KG1 (cell line): ENCODE measurements at places on chromosomes 16 and 17.

DNA sequence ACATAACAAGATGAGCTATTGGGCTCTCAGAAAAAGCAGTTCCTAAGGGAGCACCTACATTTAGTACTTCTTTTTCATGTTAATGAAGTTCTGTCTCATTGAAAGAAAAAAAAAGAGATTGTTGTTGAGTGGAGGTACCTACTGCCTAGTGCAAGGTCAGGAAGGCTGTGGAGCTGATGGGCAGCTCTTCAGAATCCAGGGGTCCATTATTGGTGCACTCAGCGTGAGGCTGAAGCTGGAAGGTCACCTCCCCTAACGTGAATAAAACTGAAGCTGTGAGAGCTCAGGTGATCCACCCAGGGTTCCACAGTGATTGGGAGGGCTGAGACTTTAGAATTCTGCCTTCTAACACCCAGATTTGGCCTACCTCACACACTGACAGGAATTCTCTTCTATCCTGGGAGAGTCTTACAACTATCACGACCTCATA, 153.9 kb upstream of the TBX2 start:
- DNase-seq: no peak

GRCh38 chr17:53475002-53475401, 347.7 kb upstream of the KIF2B start:
- no peak for DNase-seq

GRCh38 chr17:77254951-77255825, 114.4 kb downstream of the SEC14L1 start:
- DNase-seq: no peak

DNA sequence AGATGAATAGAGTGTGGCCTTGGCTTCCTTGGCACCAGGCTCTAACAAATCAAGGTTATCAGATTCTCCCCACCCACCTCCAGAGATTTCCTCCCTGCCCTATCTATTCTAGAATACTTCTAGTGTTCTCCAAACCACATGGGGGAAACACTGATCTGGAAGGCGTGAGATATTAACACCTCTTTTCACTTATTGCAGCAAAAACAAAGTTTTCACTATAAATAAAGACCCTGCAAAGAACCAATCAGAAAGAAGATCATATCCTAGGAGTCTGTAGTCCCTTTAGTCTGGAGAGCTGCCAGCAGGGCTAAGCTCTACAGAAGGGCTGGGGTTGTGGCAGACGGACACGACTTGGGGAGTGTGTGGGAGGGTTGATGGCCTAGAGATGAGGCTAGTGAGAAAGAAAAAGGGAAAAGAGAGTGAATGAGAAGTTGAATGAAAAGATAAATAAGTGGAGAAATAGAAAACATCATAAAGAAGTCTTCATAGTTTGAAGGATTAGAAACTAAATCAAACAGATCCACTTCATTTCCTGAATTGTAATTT, 8.6 kb upstream of the SKAP1 start:
- DNase-seq: no peak

- no peak for DNase-seq
Measured at GRCh38 chr17:27631897-27632725, 1.1 kb downstream of the LGALS9 start.

DNA sequence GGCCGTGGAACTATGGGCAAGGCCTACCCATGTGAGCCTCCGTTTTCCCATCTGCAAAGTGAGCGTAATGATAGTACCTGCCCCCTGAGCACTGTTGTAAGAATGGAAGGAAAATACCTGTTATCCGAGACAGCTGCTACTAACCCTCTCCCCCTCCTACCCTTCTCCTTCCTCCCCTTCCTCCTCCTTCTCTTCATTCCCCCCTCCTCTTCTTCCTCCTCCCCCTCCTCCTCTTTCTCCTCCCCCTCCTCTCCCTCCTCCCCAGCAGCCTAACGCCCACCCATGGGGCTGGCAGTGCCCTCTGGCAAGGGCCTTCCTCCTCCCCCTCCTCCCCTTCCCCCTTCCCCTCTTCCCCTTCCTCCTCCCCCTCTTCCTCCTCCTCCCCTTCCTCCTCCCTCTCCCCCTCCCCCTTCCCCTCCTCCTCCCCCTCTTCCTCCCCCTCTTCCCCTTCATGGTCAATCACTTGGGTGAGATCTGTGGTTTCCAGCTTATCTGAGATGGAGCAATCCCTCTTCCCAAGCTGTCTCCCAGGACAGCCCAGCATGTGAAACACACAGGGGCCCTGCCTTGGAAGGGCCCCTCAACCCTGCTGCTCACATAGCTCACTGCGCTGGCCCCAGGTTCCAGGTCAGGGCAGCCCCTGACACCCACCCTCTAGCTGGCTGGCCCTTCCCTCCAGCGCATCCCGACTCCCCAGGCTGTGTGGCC, 6.4 kb downstream of the ZFPM1 start:
- DNase-seq: no peak

DNA sequence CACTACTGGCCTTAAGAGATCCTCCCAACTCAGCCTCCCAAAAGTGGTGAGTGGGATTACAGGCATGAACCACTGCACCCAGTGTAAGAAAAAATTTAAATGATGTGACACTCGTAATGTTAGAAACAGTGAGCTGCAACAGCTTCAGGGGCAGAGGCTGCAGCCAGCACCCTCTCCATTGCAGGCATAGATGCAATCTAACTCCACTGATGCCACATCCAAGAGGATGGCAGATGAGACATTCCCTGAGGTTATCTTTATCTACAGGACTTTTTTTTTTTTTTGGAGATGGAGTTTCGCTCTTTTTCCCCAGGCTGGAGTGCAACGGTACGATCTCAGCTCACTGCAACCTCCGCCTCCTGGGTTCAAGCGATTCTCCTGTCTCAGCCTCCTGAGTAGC, 19.9 kb downstream of the ZCCHC14 start:
- no peak for DNase-seq

DNA sequence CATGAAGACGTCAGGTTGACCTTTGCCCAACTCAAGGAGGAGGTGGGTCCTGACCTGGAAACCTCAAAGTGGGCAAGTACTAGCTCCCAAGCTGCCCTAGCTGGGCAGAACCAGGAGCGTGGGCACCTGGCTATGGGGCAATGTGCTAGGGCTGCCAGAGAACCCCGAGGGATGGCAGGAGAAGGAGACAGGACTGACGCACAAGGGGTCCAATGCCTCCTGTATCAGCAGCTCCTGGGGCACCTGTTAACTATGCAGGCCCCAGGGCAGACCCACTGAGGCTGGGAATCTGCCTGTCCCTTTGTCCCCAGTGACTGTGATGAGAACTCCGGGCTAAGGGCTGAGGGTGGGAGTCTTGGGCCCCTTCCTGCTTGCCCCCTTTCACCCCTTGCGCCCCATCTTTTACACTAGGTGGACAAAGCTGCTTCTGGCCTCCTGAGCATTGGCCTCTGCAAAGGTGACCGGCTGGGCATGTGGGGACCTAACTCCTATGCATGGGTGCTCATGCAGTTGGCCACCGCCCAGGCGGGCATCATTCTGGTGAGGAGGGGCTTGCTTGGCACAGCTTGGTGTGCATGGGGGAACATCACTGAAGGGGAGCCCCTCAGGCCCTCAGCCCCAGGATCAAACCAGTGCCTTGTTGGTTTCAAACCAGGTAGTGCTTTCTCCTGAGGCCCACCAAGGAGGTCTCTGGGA, 7.7 kb downstream of the CHAD start:
- no peak for DNase-seq

- DNase-seq: no peak
Measured at GRCh38 chr16:12543700-12544476, 259.8 kb downstream of the CPPED1 start.

DNA sequence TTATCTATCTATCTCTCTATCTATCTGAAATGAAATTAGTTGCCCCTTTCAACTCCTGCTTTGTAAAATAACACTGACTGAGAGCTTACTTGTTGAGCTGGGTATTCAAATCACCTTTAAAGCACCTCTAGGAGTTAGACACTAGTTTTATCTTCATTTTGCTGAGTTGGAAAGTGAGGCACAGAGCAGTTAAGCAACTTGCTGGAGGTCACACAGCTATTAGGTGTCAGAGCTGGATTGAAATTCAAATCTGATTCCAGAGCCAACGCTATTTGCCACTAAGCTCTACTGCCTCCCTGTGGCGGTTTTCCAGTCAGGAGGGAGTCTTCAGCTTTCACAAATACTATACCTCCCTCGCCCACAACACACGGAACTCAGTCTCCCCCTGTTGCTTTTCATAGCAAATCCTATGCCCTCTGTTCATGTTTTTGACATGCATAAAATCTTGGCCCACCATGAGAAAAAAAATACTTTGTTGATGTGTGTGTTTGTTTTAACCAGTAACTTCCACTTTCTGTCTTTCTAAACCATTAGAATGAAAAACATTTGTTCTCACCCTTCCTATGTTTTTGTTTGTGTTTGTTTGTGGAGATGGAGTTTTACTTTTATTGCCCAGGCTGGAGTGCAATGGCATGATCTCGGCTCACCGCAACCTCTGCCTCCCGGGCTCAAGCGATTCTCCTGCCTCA, 74.8 kb upstream of the SMURF2 start:
- peak; percentile 17 for DNase-seq

- DNase-seq: no peak
Measured at GRCh38 chr17:79369001-79369400, 241.8 kb downstream of the RBFOX3 start.

- DNase-seq: peak; percentile 9
Measured at GRCh38 chr16:79509211-79509631, 91.3 kb downstream of the MAF start.

GRCh38 chr16:946048-946395, 24.8 kb downstream of the LMF1 start:
- no peak for DNase-seq

GRCh38 chr16:87278191-87279093, 38.8 kb downstream of the C16orf95 start:
- peak; percentile 25 for DNase-seq

DNA sequence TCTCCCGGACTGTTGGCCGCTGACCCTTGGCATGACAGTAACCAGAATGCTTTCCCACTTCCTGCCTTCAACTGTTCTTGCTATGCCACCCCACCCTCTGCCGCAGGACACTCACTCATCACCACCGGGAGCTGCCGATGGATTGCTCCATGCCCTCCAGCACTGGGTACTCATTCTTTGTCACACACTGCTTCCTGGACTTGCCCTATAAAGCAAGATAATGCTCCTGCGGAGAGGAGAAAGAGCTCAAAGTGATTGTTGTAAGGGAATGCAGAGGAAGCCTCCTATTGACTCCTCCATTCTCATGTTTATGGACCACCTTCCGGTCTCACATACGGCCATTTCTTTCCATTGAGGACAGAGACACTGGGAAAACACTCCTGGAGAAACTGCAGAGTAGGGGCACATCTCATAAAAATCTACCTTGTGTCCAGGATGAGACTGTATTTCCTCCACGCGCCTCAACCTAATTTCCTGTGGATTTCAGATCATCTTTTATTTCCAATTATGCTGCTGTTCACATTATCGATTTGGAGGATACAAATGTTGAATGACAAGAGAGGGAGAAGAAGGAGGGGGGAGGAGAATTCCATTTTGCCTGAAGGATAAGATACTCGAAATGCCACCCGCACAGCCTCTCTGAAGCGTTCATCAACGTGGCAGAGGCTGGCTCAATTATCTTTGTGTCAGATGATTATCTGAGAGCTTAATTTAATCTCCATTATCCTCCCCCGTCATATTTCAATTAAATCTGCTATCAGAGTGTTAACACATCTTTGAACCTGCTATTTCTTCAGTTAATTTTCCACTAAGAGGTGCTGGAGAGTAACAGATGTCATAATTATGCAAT, 486.1 kb upstream of the SALL1 start:
- no peak for DNase-seq

DNA sequence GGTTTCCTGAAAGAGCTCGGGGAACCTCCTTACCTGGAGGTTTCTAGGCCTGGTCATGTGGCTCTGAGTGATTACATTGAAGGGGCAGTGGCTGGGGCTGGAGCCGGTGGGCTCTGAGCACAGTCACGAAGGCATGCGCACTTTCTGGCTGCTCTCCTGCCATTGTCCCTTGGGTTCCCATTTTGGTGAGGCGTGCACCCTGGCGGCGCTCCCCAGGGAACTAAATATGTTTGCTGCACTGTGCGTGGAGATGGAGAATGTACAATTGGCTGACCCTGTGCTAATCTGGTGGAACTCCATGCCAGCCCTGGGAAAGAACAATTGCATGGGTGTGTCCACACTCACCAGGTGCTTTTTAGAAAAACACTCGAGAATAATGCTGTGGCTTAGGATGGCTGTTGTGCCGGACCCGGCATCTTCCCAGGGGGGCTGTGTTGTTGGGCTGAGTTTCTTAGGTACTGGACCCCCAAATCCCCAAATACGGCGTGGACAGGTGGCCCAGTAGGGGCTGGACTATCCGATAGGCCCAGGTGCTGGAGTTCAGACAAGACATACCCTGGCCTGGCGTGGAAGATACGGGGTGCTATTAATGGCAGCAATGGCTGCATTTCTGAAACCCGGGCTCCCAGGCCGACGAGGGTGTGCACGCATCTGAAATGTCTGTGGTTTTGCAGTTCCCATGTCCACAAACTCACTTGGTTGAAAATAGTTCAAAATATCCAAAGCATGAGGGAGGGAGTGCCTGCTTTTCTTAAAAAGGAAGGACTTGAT, 230.5 kb downstream of the SEC14L1 start:
- DNase-seq: no peak

DNA sequence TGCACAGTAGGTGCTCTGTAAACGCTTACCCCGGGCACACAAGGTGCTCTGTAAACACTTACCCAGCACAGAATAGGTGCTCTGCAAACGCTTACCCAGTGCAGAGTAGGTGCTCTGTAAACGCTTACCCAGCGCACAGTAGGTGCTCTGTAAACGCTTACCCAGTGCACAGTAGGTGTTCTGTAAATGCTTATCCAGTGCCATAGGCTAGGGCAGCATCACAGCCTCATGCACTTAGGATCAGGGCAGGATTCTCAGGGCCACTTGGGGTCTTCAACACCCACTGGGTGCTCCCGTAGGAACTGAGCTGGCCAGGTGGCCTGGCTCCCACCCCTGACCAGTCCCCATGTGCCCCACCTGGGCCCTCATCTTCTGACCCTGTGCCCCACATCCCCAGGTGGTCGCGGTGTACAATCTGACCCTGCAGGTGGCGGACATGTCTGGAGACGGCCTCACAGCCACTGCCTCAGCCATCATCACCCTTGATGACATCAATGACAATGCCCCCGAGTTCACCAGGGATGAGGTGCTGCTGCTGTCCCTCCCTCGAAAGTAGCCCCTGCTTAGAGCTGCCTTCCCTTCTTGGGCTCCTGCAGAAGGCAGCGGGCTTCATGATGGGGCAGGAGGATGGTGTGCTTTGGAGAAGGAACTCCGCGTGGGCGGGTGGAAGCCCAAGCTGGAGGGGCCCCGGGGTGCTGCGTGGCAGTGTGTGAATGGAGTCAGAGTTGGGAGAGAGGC, 13.1 kb downstream of the SLC22A31 start:
- no peak for DNase-seq

DNA sequence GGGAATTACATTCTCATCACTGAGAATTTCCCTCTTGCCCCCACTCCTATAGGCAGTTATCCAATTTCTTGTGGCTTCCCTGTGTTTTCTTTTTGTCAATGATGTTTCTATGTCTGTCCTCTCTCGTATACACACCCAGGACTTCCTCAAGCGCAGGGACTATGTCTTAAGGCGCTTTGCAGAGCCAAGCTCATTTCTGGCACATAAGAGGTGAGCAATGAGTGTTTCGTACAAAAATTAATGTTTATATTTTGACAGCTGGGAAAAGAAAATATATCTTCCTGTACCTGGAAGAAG, 947 bp downstream of the DDX42 start:
- DNase-seq: no peak
